ENCODE measurements at places on chromosomes 5 and 9. TPM values are rescaled to one million over a fixed set of nuclear protein-coding genes. Genes with fewer than 3 reads are reported as not detected.

- H3K36me3 ChIP-seq: no peaks in the 10 kb centered on the region
- no peak overlapping the region for H3K4me3 ChIP-seq
- no peak overlapping the region for H3K27ac ChIP-seq
- H3K4me1 ChIP-seq: peaks cover 3% of the 10 kb centered on the region
These were observed 92.4 kb upstream of the CAST start for GRCh38 chr5:96569770-96570169.

DNA sequence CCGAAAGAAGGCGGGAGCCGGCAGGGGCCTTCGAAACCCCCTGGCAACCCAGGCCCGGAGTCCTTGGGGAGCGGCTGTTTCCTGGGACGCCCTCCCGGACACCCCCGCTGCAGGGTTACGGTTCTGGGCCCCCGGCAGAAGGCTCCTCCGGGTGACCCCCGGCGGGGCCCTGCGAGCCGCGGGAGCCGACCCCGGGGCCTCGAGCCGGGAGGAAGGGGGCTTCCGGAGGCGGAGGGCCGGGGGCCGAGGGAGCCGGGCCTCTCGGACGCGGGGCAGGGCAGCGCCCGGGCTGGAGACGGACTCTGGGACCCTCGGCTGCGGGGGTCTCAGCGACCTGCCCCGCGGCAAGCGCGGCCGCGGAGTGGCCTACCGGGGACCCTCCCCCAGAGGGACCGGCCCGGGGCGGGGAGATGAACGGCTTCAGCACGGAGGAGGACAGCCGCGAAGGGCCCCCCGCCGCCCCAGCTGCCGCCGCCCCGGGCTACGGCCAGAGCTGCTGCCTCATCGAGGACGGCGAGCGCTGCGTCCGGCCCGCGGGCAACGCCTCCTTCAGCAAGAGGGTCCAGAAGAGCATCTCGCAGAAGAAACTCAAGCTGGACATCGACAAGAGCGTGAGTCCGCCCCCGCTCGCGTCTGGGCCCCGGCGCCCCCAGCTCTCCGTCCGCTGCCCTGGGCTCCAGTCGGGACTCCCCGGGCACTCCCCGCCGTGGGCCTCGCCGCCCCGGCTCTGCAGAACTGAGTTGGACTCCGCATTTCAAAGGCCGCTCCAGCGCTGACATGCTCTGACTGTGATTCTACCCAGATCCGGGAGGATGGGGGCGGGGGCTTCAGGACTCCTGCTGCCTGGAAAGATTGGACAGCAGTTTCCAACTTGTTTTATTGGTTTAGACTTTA is 645 bp downstream of the SAP30L start:
- H3K4me3 ChIP-seq: peak overlapping the region; percentile 64
- H3K36me3 ChIP-seq: peaks cover 8% of the 10 kb centered on the region
- H3K27ac ChIP-seq: peak overlapping the region; percentile 83
- H3K27me3 ChIP-seq: no peaks in the 10 kb centered on the region
- H3K4me1 ChIP-seq: peaks cover 35% of the 10 kb centered on the region
- peak; percentile 34 for DNase-seq

GRCh38 chr9:114929201-114929600 is 1.2 kb downstream of the TNFSF8 start:
- H3K4me1 ChIP-seq: peaks cover 36% of the 10 kb centered on the region
- DNase-seq: no peak
- peak overlapping the region; percentile 81 for H3K4me3 ChIP-seq
- H3K27me3 ChIP-seq: no peaks in the 10 kb centered on the region
- no peaks in the 10 kb centered on the region for H3K36me3 ChIP-seq
- peak overlapping the region; percentile 79 for H3K27ac ChIP-seq

DNA sequence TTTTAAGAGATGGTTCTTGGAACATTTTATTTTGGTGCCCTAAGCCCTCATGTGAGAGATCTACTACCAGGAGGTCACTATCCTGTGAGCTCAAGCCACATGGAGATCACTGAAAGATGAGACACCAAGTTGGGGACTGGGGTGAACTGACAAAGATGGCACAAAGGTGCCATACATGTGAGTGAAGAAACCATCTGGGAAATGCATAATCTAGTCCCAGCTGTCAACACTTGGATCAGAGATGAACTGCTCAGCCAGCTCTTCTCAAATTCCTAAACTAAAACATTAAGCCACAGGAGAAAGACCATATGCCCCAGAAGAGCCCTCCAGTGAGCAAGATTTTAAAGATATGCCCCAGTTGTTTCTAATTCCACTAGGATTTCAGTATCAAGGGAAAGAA is 22.2 kb upstream of the MYOT start:
- H3K4me1 ChIP-seq: no peaks in the 10 kb centered on the region
- H3K27me3 ChIP-seq: no peaks in the 10 kb centered on the region
- no peak overlapping the region for H3K4me3 ChIP-seq
- DNase-seq: no peak

- H3K27ac ChIP-seq: no peak overlapping the region
- H3K36me3 ChIP-seq: no peaks in the 10 kb centered on the region
- H3K27me3 ChIP-seq: peaks cover 5% of the 10 kb centered on the region
- H3K4me3 ChIP-seq: no peak overlapping the region
- no peaks in the 10 kb centered on the region for H3K4me1 ChIP-seq
These were observed 25.6 kb upstream of the GTF3C5 start for GRCh38 chr9:133004999-133005760.

The SLCO6A1 gene
- total RNA-seq: not detected

GRCh38 chr9:90827181-90827871 is 25.7 kb downstream of the SYK start:
- H3K27ac ChIP-seq: no peak overlapping the region
- H3K4me3 ChIP-seq: no peak overlapping the region
- no peaks in the 10 kb centered on the region for H3K27me3 ChIP-seq
- H3K36me3 ChIP-seq: no peaks in the 10 kb centered on the region

The GPRIN1 gene
- total RNA-seq: 0.54 TPM

The ADAMTS12 gene
- total RNA-seq: not detected

GRCh38 chr9:68640421-68641089 is 64.5 kb upstream of the PIP5K1B start:
- DNase-seq: no peak
- H3K4me3 ChIP-seq: no peak overlapping the region
- no peaks in the 10 kb centered on the region for H3K36me3 ChIP-seq
- no peaks in the 10 kb centered on the region for H3K4me1 ChIP-seq
- H3K27ac ChIP-seq: no peak overlapping the region

The JAKMIP2 gene
- total RNA-seq: 4.5 TPM

- H3K4me1 ChIP-seq: peaks cover 12% of the 10 kb centered on the region
- no peak for DNase-seq
- no peak overlapping the region for H3K27ac ChIP-seq
- H3K27me3 ChIP-seq: no peaks in the 10 kb centered on the region
- no peaks in the 10 kb centered on the region for H3K36me3 ChIP-seq
These were observed 336.6 kb downstream of the CWC27 start for GRCh38 chr5:65105301-65105700.

- no peak for DNase-seq
- H3K4me1 ChIP-seq: no peaks in the 10 kb centered on the region
- no peak overlapping the region for H3K27ac ChIP-seq
- H3K4me3 ChIP-seq: no peak overlapping the region
- no peaks in the 10 kb centered on the region for H3K27me3 ChIP-seq
These were observed 60.4 kb upstream of the TMED7 start for GRCh38 chr5:115686051-115686737.

The EDIL3 gene
- total RNA-seq: not detected

GRCh38 chr5:155017610-155018009 is 4.1 kb downstream of the KIF4B start:
- H3K4me1 ChIP-seq: no peaks in the 10 kb centered on the region
- no peak for DNase-seq
- H3K27ac ChIP-seq: no peak overlapping the region
- no peak overlapping the region for H3K4me3 ChIP-seq
- no peaks in the 10 kb centered on the region for H3K36me3 ChIP-seq
- no peaks in the 10 kb centered on the region for H3K27me3 ChIP-seq

The DOCK2 gene
- total RNA-seq: 235 TPM

- H3K4me1 ChIP-seq: no peaks in the 10 kb centered on the region
- no peak for DNase-seq
- H3K4me3 ChIP-seq: no peak overlapping the region
- no peaks in the 10 kb centered on the region for H3K27me3 ChIP-seq
These were observed 108.3 kb downstream of the SMIM15 start for GRCh38 chr5:61053937-61054336.

Measured in naive thymus-derived CD4-positive, alpha-beta T cell (primary cell).